Amniotic stem cell (primary cell): ENCODE measurements at places on chromosomes 1 and 21.
A peak's percentile ranks its signal among the peaks of the same experiment; 100 is the strongest.

DNA sequence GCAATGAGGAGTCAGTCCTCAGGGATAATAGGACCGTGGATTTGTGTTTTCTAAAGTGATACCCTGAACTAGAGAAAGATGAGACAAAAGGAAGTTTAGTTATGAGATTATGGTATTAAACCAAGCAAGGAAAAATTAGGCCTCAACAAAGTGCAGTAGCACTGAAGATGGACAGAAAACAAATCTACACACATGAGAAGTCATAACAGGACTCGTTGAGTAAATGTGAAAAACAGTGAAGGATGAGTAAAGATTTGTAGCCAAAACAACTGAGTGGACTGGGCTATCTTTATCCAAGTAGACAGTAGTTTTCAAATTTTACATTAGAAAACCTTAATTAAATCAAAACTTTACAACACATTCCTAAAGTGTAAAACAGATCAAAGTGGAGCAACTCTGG is 15.0 kb downstream of the EPRS1 start:
- no peak for DNase-seq

DNA sequence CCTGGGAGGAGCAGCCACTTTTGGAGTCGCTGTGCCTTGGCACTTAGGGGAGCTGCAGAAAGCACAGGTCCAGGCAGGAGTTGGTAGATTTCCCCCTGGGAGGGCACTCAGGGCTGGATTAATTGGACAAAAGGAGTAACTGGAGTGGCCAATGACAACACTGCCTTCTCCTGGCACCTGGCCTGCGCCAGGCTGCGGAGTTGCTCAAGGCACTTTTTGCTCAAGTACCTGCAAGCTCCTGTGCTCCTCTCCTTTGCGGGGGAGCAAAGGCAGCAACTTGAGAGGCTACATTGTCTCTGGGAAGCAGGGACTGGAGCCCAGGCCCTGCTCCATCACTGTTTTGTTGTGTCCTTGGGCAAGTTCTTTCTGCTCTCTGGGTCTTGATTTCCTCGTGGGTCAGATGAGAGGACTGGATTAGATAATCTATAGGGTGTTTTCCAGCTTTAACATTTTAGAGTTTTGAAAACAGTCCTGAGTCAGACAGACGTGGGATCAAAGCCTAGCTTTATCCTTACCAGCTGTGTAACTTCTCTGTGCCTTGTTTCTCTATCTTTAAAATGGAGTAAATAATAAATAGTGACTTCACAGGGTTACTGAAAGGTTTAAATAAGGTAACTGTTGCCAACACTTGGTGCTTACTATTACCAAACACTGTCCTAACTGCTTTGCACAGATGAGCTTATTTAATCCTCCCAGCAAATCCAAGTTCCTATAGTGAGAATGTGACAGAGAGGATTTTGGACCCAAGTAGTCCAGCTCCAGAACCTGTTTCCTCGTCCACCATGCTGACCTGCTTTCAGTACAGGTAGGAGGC is 18.0 kb upstream of the GRHL3 start:
- no peak for DNase-seq

DNA sequence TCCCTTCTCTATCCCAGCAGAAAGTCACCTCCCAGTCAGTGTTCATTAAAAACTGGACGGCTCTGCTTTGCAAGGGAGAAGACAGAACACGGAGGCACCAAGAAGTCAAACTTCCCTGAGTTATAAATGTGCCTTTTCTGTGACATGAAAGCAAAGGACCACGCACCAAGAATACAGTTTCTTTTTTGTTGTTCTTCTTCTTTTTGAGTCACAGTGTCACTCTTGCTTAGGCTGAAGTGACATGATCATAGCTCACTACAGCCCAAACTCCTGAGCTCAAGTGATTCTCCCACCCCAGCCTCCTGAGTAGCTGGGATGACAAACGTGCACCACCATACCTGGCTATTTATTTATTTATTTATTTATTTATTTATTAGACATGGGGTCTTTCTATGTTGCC is 22.7 kb downstream of the GLUL start:
- no peak for DNase-seq

- DNase-seq = peak; percentile 37
Measured at GRCh38 chr1:243525085-243525487, 269.2 kb downstream of the SDCCAG8 start.

DNA sequence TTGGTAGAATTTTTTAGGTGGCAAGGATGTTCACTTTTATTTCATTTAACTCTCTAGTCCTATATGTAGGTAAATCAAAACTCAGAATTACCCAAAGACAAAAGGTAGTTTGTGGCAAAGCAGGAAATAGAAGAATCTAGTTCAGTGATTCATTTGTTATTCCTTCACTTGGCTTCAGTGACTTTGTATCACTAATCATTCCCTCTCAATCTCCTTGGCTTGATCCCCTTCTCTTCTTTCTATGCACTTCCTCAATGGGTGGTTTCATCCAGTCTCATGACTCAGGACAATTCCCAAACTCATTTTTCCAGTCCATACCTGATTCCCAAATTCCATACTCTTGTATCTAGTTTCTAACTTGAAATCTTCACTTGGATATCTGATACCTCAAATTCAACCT is 64.9 kb downstream of the PRKACB start:
- DNase-seq = no peak

- DNase-seq = no peak
Measured at GRCh38 chr1:32182060-32182459, 2.6 kb downstream of the TXLNA start.

- DNase-seq = no peak
Measured at GRCh38 chr1:15757575-15758342, 836 bp upstream of the FBLIM1 start.

DNA sequence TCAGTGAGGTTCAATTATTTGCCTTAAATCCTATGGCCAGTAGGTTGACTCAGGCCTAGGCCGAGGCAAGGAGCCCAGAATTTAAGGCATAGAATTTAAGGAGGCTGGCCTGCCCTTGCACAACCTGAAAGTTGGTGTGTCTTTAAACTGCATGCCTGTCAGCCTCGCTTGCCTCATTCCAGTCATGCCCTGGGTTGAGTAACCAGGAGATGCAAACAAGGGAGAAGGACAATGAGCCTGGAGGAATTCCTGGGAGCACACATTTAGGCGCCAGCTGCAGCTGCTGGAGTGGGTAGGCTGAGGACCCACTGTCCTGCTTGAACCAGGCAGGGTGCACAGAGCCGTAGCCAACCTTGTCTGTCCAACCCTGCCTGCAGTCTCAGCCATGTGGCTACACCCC is 11.7 kb downstream of the CD2 start:
- no peak for DNase-seq

DNA sequence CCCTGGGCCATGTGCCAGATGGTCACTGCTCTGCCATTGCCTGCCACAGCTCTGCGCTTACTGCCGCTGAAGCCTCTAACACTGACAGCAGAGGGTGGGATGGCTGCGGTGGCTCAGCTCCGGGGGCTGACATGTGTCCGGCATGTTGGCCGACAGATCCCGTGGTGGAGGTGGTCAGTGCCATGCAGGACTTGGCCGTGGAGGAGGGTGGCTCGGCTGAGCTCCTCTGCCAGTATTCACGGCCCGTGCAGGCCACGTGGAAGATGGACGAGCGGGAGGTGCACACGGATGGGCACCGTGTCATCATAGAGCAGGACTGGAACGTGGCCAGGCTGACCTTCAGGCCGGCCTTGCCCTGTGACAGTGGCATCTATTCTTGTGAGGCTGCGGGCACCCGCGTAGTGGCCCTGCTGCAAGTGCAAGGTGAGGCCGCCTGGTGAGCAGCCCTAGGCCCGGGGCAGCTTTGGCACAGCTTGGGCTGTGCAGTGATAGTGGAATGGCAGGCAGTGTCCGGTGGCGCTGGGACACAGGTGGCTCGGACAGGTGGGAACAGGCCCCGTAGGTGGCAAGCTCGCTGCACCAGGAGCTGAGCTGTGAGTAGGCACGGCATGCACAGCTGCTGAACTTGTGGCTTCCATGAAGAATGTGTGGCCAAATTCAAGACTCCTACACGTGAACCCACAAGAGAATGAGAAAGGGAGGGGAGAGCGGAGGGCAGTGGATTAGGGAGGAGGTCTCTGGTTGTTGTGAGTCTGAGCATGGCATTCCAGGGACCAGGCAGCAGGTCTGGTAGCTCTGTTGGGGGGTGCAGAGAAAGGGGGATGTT is 91.8 kb downstream of the TRIM11 start:
- DNase-seq = no peak

DNA sequence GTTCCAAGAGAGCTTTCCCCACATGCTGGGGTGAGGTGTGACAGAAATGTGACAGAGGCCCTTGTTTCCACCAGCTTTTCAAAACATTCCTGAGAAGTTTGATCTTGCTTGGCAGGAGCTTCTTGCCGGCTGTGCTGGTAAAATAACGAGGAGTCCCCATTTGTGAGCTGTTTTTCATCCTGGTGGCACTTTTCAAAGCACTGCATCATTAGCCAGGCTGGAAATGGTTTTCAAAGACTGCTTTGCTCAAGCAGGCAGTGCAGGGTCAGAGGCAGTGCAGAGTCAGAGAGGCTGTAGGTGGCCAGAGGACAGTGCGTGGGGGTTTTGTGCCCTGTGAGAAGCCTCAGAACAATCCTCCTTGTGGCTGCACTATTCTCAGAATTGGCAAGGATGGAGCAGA is 75.8 kb upstream of the KCNA3 start:
- no peak for DNase-seq

GRCh38 chr1:96259399-96259798 is 462.2 kb upstream of the PTBP2 start:
- DNase-seq = no peak
